Stimulated activated naive CD8-positive, alpha-beta T cell treated with anti-CD3 and anti-CD28 coated beads, Interleukin-15, Interleukin-2, amounts not matched to agents 100 U/mL and 50 U/mL, for 24 hours (primary cell): ENCODE measurements at places on chromosomes 7 and 10.

GRCh38 chr10:90141791-90142190 lies 440.4 kb downstream of the KIF20B start:
- no peak for DNase-seq

- no peak for DNase-seq
Measured at GRCh38 chr7:156659961-156660360, 19.4 kb downstream of the RNF32 start.

- no peak for DNase-seq
Measured at GRCh38 chr10:550665-551372, 138.6 kb downstream of the DIP2C start.

DNA sequence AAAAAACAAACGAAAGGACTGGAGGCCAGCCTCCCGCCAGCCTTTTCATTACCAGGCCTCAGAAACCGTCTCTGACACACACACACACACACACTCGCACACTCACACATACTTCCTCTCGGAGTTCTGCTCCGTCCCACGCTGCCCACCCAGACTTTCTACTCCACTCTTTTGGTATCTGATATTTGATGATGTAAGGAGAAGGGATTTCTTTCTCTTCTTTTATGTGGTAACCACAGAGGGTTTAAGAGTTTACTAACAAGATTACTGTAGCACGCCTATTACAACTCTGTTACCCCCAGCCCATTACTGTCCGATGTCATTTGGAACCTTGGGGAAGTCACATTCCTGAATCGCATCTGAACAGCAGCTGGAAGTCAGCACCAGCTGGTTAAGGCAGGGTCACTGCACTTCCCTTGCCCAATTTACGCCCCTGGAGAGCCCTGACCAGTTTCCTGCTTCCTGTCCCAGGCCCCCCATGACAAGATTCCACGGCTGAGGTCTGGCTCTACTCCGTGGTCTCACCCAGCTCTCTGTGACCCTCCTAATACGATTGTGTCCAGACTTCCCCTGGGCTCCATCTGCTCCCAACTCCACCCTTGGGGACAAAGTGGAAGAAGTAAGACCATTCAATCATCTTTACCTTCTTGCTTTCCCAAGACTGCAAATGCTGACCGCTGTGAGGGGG lies 1.1 kb downstream of the DENND2A start:
- no peak for DNase-seq

- no peak for DNase-seq
Measured at GRCh38 chr7:36775676-36776075, 51.4 kb upstream of the AOAH start.

- no peak for DNase-seq
Measured at GRCh38 chr7:39754326-39755120, 131.2 kb downstream of the RALA start.

DNA sequence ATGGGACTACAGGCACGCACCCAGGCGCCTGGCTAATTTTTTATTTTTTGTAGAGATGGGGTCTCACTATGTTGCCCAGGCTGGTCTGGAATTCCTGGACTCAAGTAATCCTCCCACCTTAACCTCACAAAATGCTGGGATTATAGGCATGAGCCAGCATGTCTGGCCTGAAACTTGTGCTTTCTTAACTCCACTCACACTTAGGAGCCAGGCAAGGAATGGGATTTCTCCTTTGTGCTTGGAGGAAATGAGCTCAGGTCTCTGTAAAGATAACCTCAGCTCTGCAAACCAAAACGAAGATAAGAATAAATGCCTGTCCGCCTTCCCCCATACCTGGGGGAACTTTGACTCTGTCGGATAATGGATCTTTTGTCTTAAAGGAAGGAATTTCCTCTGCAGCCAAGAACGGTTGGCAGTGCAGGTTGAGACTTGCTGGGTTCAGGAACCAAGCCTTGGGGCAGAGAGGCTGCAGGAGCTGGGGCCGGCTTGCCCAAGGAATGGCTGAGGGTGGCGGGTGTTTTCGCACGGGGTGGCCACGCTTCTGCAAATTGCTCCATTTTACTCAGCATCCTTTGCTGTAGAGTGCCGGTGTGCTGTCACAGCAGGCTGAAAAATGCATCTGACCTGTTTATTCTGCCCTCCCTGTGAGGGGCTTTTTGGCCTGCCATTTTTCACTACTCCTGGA lies 174.2 kb downstream of the KIAA1217 start:
- no peak for DNase-seq

- DNase-seq = no peak
Measured at GRCh38 chr7:158378978-158379377, 208.6 kb downstream of the PTPRN2 start.

- DNase-seq = no peak
Measured at GRCh38 chr10:44937196-44938005, 22.2 kb upstream of the RASSF4 start.

DNA sequence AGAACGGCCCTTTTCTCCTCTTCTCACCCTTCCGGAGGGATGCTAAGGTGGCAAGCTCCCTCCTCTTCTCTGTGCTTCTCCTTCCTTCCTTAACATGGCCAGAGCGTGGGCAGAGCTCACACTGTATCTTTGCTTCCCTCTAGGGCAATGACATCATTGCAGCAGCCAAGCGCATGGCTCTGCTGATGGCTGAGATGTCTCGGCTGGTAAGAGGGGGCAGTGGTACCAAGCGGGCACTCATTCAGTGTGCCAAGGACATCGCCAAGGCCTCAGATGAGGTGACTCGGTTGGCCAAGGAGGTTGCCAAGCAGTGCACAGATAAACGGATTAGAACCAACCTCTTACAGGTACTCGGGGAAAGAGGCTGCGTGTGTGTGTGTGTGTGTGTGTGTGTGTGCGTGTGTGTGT lies 36.6 kb downstream of the AP3M1 start:
- no peak for DNase-seq
